SK-N-DZ (cell line): ENCODE measurements at places on chromosomes 7 and 10.

DNA sequence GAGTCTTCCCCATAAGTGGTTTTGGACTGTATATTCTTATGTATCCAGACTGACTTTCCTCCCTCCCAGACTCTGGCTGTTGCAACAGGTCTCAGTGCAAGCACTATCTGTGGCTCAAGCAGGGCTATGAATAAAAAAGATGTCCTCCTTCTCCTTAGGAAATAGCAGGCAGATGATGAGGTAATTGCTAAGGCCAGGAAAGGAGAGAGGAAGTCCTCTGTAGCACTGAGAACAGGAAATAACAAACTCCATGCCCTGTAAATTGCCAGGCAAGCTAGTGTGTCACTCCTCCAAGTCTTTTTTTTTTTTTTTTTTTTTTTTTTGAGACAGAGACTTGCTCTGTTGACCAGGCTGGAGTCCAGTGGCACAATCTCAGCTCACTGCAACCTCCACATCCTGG is 900.1 kb downstream of the TYW1 start:
- no peak for DNase-seq

DNA sequence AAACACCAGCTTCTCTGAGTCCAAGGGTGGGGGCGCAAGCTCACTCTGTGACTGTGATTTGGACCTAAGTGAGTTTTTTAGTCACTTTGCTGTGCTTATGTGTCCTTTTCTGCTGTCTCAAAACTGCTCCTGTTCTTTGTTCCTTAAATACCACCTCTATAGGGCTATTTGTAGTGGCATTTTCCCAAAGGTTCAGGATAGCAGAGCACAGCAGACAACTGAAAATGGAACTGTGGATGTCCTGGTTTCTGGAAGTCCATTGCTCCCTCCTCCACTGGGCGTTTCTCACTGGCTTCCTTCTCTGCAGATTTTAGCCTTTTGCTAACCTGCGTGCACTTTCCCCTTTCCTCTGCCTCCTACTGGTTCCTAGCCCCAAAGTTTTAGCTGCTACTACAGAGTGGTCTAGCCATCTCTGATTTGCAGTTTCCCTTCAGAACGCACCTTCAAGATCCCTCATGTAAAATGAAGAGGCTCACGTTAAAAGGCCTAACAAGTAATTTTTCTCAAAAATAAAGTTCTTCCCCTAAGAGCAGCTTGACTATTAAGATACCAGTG is 25.6 kb downstream of the BLVRA start:
- DNase-seq, result no peak

DNA sequence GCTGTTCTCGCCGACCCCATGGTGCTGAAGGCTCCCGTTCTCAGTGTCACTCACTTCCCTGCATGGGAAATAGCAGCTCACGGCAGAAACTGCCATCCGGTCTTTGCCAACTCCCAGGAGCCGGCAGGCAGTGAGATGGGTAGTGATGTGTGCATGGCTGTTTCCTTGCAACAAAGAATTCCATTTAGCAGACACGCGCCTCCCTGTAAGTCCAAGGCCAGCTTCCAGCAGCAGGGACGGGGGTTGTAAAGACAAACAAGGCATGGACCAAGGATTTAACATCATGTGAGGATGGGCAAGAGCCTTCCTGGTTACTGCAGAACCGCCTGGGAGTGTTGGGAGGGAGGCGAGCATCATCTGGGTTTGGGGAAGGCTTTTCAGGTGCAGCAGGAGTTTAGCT is 273.1 kb downstream of the GLRX3 start:
- DNase-seq, result no peak

- DNase-seq, result no peak
Observed at GRCh38 chr10:1049425-1049958, 573 bp upstream of the IDI1 start.

DNA sequence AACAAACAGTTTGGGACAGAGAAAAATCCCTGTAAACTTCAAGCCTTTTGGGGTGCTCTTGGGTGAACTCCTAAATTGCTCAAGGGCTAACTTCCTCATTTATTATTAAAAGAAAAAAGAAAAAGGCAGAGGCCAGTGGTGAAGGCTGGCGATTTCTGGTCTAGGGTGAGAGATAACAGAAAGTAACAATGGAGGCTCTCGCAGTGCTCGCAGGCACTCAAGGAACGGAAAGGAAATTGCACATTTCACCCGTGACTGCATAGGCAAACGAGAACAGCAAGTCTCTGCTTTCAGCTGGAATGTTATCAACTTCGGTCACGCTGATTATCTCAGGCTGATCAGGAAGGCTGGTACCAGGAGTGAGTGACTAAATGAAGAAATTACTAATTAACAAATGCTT is 70.7 kb downstream of the PRKAG2 start:
- DNase-seq, result no peak

- no peak for DNase-seq
Observed at GRCh38 chr7:134660242-134660785, 13.7 kb downstream of the BPGM start.

GRCh38 chr10:13219685-13220670 is 14.2 kb downstream of the UCMA start:
- peak; percentile 22 for DNase-seq

DNA sequence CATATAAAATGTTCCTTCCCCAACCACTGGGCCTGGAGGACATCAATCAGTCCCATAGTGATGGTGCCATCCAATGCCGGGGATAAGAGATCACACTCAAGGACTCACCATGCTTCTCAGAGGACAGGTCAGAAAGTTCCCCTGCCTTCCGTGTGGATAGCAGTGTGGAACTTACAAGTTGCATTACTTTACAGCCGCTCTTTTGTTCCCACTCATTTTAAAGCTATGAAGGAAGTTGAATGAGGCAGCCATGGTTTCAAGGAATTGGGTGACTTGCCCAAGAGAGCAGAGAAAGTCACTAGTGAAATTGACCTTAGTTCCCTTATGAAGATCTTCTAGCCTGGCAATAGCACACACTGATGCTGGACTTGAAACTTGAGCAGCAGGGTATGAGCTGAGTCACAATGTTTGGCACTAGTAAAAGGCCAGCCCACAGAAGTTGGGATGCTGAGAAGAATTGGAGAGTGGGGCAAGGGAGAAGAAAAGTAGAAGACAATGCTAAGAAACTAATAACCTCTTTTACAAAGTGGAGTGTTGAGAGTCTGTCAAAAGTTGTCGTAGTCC is 78.7 kb downstream of the CXCL12 start:
- DNase-seq, result no peak

- no peak for DNase-seq
Observed at GRCh38 chr10:77374189-77374656, 263.4 kb downstream of the KCNMA1 start.

- no peak for DNase-seq
Observed at GRCh38 chr7:41755096-41755495, 52.2 kb upstream of the INHBA start.

DNA sequence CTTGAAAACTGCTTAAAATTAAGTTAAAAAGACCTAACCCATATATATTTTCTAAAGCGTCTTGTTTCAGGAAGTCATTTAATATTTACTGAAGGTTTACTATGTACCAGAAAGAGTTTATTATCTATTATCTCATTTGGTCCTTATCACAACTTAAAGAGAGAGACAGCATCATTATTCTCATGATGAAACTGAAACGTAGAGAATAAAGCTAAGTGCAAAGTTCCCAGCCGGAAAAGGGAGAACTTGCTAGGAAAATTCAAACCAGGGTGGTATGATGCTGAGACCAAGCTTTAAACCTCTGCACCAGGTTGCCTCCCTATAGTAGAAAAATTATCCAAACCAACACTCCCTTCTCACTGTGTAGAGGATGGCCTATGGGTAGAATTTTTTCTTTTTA is 207.7 kb upstream of the BMPER start:
- no peak for DNase-seq

- DNase-seq, result no peak
Observed at GRCh38 chr10:60870803-60871202, 73.2 kb downstream of the RHOBTB1 start.

DNA sequence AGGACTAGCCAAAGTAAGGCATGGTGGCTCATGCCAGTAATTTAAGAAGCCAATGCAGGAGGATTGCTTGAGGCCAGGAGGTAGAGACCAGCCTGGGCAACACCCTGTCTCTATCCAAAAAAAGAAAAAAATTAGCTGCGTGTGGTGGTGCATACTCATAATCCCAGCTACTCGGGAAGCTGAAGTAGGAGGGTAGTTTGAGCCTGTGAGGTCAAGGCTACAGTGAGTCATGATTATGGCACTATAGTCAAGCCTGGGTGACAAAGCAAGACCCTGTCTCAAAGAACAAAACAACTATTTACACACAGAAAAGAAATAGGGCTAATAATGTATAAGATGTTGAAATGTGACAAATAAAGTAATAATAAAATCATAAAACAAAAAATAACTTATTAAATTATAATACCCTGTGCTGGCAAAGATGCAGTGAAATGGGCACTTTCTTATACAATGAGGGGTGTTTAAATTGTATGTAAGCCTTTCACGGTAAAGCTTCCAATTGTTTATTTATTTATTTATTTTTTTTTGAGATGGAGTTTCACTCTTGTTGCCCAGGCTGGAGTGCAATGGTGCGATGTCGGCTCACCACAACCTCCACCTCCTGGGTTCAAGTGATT is 175.2 kb downstream of the TPST1 start:
- no peak for DNase-seq

- no peak for DNase-seq
Observed at GRCh38 chr7:33190688-33191304, 61.4 kb downstream of the BBS9 start.

GRCh38 chr10:100747456-100748230 is 2.3 kb downstream of the PAX2 start:
- DNase-seq, result no peak

- DNase-seq, result no peak
Observed at GRCh38 chr7:43585562-43585961, 2.7 kb downstream of the STK17A start.

- DNase-seq, result no peak
Observed at GRCh38 chr7:149254181-149254858, 7.7 kb upstream of the ZNF783 start.

GRCh38 chr10:70032667-70033289 is 19.9 kb upstream of the MACROH2A2 start:
- DNase-seq, result no peak

GRCh38 chr7:107993891-107994291 is 9.1 kb downstream of the LAMB1 start:
- DNase-seq, result no peak

DNA sequence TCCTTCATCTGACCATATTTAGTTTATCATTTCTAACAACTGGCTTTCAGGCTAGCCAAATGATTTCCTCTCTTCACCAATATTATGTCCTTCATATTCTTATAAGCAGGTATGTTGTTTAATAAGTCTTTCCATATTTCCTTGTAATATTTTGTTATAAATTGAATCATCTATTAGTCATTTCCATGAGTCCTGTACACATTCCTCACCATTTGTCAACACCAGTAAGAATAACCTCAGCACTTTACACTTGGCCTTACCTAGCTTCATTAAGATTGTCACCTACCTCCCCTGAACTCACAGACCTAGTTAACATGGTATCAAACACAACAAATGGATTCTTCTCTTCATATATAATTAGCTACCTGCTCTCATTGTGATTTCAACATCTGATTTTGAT is 282.3 kb downstream of the SEMA3D start:
- DNase-seq, result no peak

DNA sequence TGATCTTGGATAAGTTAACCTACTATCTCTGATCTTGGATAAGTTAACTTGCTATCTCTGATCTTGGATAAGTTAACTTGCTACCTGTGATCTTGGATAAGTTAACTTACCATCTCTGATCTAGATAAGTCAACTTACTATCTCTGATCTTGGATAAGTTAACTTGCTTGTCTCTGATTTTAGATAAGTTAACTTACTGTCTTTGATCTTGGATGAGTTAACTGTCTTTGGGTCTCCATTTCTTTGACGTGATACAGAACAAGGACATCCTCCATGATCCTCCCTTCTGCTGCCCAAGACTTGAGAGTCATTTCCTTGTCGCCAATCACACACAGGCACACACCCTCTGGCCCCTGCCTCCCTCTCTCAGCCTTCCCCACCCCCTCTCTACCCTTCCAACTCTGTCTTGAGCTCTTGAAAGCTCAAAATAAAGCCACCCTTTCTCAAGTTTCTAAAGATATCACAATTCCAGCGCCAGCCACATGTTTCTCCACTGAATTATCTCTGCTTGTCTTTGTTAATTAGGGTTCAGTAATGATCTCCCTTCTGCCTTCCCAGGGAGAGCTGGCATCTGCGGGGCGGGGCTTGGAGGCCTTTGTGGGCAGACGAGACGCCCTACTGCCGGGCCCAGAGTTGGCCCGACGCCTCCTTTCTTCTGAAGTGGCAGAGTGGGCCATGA is 85.1 kb upstream of the GTF2I start:
- no peak for DNase-seq

GRCh38 chr7:25781704-25782103 is 370.3 kb upstream of the NFE2L3 start:
- DNase-seq, result no peak

DNA sequence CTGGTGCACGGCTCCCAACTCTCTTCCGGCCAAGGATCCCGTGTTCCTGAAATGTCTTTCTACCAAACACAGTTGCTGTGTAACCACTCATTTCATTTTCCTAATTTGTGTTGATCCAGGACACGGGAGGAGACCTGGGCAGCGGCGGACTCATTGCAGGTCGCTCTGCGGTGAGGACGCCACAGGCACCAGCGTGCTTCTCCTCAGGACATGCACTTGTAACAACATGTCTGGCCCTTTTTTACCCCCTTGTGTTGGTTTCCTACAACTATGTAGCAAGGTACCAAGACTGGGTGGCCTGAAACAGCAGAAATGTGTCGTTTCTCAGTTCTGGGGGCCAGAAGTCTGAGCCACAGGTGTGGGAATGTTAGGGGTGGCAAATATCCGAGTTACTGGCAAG is 18.2 kb downstream of the CALML5 start:
- no peak for DNase-seq

- DNase-seq, result no peak
Observed at GRCh38 chr7:107384025-107384424, 85.8 kb upstream of the GPR22 start.

- DNase-seq, result no peak
Observed at GRCh38 chr7:140903741-140904480, 20.8 kb downstream of the BRAF start.

DNA sequence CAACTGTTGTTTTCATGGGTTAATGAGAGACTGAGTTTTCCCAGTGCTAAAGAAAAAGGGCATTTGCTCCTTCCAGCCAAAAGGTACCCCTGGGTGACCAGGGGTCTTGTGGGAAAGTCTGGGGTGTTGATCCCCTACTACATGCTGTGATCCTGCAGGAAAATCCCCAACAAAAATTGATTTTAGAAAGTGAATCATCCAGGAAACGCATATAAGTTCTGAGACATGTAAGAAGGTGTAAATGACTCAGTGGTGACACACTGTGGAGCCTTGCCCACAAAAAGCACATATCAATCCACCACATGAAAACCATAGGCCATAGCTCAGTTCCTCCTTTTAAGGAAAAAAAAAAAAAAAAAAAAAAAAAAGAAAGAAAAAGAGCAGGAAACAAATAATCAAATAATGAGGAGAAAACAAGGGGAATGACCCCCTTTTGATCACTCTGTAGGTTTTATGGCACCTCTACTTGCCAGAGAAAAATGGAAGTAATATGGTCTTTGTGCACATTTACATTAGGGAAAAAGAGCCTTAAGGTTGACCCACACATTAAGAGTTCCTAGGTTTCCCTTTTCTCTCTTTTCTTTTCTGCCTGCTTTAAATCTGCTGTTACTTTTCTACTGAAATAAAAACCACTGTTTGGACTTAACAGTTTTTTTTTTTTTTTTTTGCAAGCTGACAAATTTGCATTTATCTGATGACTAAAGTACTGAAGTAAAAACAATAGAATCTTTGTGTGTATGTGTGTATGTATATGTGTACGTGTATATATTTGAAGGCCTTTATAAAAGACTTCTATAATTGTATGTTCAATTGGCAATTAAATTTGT is 386.0 kb downstream of the KIF20B start:
- DNase-seq, result no peak

- no peak for DNase-seq
Observed at GRCh38 chr10:6048281-6049030, 13.7 kb downstream of the IL2RA start.
